ENCODE measurements at places on chromosomes 5 and 9.
A peak's percentile ranks its signal among the peaks of the same experiment; 100 is the strongest.

GRCh38 chr5:60372786-60373185 is 327.2 kb downstream of the DEPDC1B start:
- peak; percentile 68 for DNase-seq

GRCh38 chr5:6198531-6198930 is 179.8 kb downstream of the MED10 start:
- no peak for DNase-seq

DNA sequence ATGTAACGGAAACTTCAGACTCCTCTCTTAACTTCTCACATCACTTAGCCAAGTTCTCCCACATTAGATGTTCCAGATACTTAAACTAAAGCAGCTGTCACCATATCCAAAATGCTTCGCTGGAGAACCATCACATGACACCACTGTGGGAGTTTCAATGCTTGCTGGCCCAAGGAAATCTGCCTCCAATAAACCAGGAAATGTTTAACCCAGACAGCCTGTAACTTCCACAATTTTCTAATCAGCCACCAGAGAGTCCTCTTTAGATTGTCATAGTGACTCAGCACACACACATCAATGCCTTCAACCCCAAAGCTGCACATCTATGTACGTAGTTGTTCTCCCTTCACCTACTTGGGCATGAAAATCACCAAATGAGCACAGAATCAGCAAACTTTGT is 118.7 kb downstream of the LPAR1 start:
- DNase-seq, result peak; percentile 91

DNA sequence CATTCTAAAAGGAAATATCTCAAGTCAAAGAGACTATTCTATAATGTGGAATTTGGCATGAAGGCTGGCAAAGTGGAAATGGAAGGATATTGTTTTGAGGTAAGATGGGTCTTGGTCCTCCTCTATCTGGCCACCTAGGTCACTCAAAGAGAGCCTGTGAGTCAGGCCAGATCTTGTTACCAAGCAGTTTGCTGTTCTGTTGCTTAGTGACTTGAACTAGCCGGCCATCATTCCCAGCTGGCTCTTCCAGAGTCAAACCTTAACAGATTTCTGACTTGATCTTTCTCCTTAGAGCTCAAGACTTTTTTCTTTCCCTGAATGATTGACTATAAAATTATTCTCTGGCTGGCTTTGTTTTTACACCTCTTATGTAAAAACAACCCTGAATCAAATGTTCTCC is 136.1 kb downstream of the PDE4D start:
- peak; percentile 75 for DNase-seq

GRCh38 chr5:56012281-56012963 is 17.7 kb upstream of the IL6ST start:
- DNase-seq, result peak; percentile 47

DNA sequence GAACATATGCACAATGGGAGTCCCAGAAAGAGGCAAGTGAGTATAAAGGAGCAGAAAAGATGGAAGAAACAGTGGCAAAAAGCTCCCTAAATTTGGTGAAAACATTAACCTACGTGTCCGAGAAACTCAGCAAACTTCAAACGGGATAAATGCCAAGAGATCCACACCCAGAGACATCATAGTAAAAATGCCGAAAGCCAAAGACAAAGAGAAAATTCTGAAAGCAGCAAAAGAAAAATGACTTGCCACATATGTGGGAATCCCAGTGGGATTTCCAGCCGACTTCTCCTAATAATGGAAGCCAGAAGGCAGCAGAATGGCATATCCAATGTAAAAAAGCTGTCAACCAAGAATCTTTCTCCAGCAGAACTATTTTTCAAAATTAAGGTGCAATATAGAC is 101.2 kb downstream of the ADAMTS2 start:
- no peak for DNase-seq

GRCh38 chr9:99158629-99159028 is 53.7 kb downstream of the TGFBR1 start:
- DNase-seq, result no peak

- no peak for DNase-seq
Observed at GRCh38 chr5:153919161-153919560, 119.5 kb downstream of the FAM114A2 start.

DNA sequence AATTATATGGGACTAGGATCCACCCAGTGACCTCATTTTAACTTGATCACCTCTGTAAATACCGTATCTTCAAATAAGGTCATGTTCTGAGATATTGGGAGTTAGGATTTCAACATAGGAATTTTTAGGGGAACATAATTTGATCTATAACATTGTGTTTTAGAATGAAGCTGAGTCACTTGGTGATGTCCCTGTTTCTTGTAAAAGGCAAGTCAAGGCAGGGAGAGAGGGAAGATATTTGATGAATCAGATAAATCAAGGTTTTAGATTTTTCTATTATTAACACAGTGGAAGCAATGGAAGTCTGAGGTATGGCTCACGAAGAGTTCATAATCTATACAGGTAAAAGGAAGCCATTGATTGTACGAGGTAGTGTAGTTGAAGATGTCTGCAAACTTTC is 11.8 kb upstream of the GPR151 start:
- DNase-seq, result no peak

GRCh38 chr5:168207450-168208029 is 83.9 kb upstream of the WWC1 start:
- no peak for DNase-seq

- DNase-seq, result no peak
Observed at GRCh38 chr5:146084376-146084775, 21.0 kb downstream of the PLAC8L1 start.

- DNase-seq, result peak; percentile 69
Observed at GRCh38 chr9:128987805-128988204, 40.3 kb downstream of the NUP188 start.

DNA sequence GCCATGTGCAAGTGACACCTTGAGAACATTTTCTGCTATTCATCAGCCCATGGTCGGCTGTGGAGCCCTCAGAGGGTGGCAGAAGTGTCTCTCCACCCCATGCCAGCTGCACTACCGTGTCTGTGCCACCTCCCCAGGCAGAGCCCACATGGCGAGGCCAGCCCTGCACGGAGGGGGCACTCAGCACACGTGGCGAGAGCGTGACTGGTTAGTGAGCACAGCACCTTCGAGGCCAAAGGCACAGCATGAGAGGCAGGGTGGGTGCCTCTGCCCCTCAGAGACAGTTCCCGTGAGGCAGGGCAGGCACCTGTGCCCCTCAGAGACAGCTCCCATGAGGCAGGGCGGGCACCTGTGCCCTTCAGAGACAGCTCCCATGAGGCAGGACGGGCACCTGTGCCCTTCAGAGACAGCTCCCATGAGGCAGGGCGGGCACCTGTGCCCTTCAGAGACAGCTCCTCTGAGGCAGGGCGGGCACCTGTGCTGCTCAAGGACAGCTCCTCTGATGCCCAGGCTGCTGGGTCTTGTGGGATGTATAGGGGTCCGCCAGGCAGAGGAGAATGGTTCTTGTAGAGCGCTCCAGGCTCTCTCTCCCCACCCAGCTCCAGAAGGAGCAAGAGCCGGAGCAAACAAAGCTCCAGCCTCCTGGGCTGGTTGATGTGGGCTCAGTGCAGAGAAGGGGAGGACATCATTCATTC is 179.8 kb upstream of the PPP1R26 start:
- DNase-seq, result no peak

GRCh38 chr9:35070823-35071813 is 1.3 kb downstream of the VCP start:
- DNase-seq, result peak; percentile 77

GRCh38 chr9:126609191-126609590 is 4.5 kb upstream of the LMX1B start:
- no peak for DNase-seq

- no peak for DNase-seq
Observed at GRCh38 chr5:66516550-66516949, 79.6 kb upstream of the MAST4 start.

GRCh38 chr5:158014372-158014771 is 155.4 kb upstream of the CLINT1 start:
- no peak for DNase-seq

DNA sequence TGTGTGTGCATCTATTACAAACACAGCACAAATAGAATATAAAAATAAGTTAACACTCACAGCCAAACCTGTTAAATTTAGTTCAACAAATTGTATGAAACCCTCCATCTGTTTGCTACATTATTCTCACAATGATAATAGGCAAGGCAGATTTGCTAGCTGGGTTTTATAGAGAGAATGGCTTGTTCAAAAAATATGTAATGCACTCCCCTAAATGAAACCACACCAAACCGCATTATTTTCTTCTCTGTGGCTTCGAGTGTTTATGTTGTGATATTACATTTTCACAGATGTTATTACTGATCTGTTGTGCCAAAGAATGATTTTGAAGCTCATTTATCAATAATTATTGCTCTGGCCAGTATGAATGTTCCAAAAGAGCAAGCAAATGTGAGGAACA is 92.9 kb downstream of the SPATA31D1 start:
- DNase-seq, result no peak

GRCh38 chr5:389197-389821 is 53.7 kb upstream of the EXOC3 start:
- no peak for DNase-seq

- no peak for DNase-seq
Observed at GRCh38 chr9:81636255-81636599, 53.1 kb downstream of the TLE1 start.

DNA sequence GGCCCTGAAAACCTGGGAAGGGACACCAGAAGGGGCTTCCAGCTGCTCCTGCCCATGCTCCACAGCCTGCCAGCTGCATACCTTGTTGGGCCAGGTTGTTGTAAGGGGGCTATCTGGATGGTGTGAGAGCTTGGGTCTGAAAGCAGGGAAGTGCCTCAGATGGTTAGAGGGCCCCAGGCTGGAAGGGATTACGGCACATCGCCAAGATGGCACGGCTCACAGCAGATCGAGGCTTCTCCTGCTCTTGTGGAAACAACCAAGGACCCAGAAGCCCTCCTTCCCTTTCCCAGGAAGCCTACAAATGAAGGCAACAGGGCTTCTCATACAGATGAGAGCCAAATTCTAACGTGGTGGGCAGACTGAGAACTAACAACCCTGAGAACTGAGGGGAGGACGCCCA is 121.7 kb upstream of the ADCY2 start:
- no peak for DNase-seq

- no peak for DNase-seq
Observed at GRCh38 chr9:71634752-71635151, 133.6 kb downstream of the CEMIP2 start.

- no peak for DNase-seq
Observed at GRCh38 chr9:133273098-133273497, 1.9 kb downstream of the ABO start.

DNA sequence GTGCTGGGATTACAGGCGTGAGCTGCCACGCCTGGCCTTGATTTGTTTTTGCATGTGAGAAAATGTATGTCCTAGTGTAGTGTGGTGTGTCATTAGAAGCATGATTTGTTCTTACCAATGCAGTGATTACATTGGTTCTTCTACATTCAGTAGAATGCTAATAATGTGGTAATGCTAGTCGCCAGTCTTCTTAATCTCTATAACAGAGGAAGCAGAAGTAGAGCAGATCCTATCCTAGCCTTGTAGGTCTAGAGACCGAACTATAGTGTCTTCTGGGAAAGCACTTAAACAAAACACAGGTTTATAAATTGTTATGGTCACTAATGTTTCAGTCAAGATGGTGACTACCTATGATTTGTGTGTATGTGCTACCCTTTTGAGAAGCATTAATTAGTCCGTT is 197.5 kb upstream of the DMRT1 start:
- DNase-seq, result no peak

DNA sequence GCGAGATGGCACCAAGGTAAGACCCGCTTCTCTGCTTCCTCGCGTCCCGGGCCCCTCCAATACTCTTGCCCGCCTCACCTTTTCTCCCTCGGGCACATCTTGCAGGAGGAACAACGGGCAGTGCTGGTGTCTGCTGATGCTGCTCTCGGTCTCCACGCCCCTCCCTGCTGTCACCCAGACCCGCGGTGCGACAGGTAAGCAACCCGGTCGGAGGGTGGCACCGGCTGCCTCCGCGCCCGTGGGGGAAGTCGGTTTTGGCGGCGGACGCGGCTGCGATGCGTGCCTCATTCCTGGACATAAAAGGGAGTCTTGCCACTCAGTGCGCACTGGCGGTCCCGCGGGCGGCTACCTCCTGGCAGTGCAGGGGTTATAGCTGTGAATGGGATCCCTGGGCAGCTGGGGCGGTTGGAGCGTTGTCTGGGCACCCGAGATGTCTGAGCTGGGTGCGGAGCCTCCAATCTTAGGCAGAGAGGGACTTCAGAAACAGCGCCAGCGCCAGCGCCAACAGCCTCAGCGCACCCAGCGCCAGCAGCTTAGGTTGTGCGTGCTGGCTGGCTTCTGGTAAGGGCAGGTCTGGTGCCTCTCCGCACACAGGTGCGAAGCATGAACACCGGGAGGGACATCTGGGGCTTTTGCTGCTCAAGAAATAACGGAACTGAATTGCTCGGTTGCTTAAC is 488 bp downstream of the COL15A1 start:
- peak; percentile 3 for DNase-seq

GRCh38 chr9:77648234-77649108 is at the start of gene GNA14:
Gene GNA14 (minus strand): TSS chr9:77648322. CDS start chr9:77647793, 529 bp downstream.
- DNase-seq, result peak; percentile 33

DNA sequence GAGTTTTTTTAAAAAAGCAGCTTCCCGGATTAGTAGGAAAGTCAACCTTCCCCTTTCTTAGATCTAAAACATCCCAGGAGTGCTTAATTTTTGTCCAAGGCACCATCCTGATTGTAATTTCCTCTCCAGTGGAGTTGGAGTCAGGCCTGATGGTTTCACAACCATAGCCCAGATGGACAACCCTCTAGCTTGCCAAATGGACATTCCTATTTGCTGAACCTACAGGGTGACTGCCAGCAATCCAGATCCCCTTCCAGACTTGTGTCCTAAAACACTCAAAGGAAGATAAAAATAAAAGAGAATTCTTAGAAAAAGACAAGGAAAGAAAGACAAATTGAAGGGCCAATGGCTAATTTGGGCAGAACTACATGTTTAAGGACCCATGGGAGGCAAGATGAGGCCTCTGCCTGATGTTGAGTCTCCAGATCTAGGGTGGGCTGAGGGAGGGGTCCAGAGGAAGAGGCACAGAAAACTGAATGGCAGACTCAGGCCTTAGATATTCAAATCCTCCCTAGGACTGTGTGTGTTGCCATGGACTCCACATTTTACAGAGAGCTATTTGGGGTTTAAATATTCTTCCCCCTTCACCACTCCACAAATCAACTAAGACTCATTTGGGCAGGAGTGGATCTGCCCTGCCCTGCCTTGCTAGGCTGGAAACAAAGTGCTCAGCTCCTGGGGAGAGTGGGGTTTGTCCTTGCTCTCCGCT is 38.5 kb upstream of the SLC44A1 start:
- DNase-seq, result no peak

- no peak for DNase-seq
Observed at GRCh38 chr9:69993110-69993509, 50.5 kb upstream of the MAMDC2 start.

DNA sequence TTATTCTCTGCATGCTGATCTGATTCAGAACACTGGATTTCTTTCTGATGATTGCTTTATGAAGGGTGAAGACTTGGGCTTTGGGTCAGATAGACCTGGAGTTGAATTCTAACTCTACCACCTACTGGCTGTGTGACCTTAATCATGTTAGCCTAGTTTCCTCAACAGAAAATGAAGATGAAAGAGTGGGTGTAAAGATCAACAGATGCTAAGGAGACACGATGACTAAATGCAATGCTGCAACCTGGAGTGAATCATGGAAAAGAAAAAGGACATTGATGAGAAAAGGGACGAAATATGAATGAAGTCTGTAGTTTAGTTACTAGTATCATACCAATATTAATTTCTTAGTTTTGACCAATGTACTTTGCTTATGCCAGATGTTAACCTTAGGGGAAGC is 27.8 kb upstream of the DENND1A start:
- DNase-seq, result no peak

- DNase-seq, result no peak
Observed at GRCh38 chr5:108940506-108940905, 192.8 kb downstream of the FER start.

GRCh38 chr5:115811406-115811805 is 5.1 kb downstream of the CDO1 start:
- DNase-seq, result no peak
